Right renal cortex interstitium (tissue), 3 donors: ENCODE measurements at places on chromosomes 5 and 9. TPM values are rescaled to one million over a fixed set of nuclear protein-coding genes. Genes with fewer than 3 reads are reported as not detected.

DNA sequence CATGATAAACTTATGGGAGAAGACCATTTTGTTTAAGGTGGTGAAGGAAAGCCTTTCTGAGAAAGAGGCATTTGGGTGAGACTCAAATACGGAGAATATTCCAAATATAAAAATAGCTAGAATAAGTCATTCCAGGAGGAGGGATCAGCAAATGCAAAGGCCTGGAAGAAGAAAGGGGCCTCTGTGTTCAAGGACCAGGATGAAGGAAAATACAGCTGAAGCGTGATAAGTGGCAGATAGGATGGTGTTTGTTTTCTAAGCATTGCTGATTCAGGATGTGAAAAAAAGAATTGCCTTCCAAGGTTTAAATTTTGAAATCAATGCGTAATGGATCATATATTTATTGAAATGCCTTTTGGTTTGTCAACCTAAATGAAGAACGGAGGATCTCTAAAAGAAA, 59.4 kb upstream of the CAST start:
- no peak for DNase-seq

GRCh38 chr9:82332018-82332773, 343.6 kb downstream of the SPATA31D1 start:
- no peak for DNase-seq

DNA sequence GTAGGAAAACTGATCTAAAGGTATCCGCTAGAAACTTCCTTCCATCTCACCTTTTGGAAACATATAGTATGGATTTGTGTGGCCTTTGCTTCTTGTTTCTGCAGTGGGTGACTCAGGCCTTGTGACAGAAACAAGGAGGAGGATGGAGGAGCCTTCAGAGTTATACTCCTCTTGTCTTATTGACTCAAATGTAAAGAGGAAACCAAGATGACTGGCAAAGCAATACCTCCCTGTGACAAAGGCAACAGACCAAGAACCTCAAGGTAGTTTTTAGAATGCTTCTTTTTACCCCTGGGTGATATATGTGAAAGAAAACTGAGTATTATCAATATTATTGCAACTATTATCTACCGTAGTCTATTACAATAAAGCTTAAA, 123.3 kb upstream of the SLIT3 start:
- no peak for DNase-seq

Gene PHF2
- 34.8 TPM for polyA plus RNA-seq

Gene ZNF346
- polyA plus RNA-seq = 21.3 TPM

Gene TMEM252
- 8.5 TPM for polyA plus RNA-seq
